Right cardiac atrium (tissue), 5 donors: ENCODE measurements at places on chromosomes 6 and 20. TPM values are rescaled to one million over a fixed set of nuclear protein-coding genes. Genes with fewer than 3 reads are reported as not detected.

The CD109 gene
- 18.4 TPM for total RNA-seq

DNA sequence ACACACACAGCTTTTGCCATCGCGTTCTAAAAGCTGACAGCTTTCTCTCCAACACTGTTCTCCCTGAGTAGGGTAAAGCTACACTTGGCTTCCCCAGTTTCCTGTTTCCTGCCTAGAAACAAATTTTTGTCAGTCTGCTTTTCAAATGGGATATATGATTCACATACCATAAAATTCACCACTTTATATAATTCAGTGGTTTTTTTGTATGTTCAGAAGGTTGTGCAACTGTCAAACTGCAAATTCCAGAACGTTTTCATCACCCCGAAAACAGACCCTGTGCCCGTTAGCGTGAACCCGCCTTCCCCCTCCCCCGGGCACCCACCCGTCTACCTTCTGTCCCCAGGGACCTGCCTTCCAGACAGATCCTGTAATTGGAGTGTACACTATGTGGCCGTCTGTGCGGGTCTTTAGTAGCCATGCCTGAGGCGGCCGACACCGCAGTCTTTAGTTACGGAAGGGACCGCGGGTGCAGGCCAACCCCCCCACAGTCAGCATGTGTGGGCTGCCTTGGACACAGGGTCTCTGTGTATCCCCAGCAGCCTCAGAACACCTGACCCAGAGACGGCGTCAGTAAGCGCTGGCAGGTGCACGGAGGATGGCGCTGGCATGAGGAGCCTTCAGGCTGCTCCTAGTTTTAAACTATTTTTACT lies 16.6 kb downstream of the HRH3 start:
- DNase-seq = no peak

DNA sequence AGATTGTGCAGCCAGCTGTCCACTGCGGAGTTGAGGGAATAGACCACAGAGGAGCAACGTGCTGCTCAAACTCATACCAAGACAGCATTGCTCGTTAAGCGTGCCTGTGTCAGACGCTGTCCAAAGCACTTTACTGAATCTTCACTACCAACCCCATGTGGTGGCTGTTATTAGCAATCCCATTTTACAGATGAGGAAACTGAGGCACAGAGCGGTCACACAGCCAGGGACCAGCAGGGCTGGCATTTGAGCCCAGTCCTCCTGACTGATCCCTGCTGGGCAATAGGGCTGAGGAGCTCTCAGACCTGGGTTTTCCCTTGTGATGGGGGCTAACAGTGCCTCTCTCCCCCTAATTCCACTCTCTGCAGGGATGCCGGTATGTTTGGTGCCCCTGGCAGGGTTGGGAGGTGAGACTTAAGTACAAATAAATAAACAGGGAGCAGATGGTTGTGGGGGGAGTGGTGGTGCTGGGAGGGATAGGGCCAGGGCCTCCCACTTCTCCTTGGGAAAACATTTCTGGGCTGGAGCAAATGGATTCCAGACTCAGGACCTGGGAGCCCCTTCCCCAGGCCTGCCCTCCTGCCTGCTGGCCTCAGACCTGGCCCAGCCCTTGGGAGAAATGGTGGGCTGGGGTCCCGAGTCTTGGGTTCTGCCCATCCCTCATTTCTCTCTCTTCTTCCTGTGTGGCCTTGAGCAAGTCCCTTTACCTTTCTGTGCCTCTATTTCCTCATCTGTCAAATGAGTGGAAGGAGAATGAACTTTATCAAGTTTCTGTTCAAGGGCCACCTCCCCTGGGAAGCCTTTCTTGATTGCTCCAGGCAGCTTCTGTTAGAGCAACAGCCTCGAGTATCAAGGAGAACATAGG lies 17.7 kb downstream of the SRXN1 start:
- DNase-seq = no peak

The FBXO5 gene
- total RNA-seq = 1.9 TPM

GRCh38 chr20:63641146-63641791 lies 12.0 kb downstream of the STMN3 start:
- no peak for DNase-seq

DNA sequence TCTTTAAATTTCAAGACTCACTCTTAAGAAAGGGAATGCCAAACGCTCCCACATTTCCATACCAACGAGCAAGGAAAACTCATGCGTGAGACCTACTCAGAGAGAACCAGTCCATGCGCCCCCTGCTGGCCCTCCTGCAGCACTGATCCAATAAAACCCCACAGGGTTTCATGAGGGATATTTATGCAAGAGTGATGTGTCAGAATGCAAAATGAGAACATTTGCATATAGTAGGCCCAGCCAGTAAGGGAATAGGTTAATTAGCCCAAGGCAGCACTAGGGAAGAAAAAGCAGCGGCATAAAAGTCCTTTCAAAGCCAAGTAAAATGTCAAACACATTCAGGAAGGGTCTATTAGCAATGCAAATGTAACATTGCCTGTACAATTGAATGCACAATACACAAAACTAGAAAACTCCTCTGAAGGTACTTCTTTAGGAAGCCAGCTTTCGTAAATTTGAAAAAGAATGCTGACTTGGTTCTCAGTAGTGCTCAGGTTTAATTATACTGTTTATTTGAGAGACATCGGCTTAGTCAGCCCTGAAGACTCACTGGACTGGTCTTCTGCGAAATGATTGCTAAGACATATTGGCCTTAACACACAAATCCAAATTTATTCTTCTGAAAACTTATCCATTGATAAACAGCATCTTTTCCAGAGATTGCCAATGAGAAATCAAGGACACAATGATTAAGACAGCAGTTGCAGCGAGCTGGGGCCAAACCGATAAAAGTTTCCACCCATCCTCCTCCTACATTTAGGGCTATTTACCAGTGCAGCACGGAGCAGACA lies 93.2 kb downstream of the GMPR start:
- DNase-seq = peak; percentile 70

GRCh38 chr6:6346427-6347023 lies 26.1 kb upstream of the F13A1 start:
- DNase-seq = no peak

DNA sequence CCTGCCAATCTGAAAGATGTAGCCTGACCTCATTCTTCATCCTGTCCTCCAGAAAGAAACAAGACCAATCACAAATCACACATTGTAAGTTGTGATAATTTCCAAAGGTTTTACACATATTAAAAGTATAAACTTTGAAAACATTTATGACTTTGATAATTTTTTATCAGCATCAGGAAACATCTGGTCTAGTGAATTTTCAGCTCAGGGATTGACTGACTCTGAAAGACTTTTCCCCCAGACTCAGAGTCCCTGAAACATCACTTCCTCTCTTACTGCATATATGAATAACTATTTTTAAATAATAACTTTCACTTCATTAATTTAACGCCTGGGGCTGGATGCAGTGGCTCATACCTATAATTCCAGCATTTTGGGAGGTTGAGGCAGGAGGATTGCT lies 48.5 kb upstream of the SSTR4 start:
- DNase-seq = no peak

- no peak for DNase-seq
Measured at GRCh38 chr6:164911873-164912580, 397.4 kb downstream of the C6orf118 start.

DNA sequence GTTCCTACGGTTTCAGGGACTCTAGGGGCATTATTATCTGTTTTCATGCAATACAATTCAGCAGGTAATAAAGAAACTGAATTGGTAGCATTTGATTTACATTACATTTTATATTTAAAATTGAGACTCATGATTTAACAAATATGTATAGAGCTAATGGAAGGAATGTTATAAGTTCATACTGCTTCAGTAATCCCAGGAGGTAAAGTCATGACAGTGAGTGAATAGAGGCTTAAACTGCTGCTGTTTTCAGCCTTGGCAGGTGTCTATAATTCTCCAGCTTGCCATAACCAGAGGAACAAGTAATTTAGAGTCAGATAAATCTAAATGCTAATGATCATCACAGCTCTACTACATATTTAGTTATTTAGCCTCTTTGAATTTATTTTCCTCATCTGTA lies 360.8 kb upstream of the MANEA start:
- DNase-seq = no peak

DNA sequence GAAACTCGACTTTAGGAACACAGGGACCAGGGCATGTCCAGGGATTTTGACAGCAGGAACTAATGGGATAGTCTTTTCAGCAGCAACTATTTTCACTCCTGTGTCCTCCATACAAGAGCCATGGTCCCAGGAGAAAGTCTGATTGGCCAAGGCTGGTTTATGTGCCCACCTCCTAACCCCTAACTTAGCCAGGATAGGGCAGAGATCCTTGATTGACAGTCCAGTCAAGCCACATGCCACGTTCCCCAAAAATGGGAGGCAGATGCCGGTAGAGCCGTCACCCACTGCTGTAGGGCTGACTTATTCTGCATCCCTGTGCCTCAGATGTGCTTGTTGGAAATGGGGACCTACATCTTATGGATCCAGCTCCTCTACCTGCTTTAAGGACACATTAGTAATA lies 22.3 kb downstream of the SLC2A10 start:
- no peak for DNase-seq

DNA sequence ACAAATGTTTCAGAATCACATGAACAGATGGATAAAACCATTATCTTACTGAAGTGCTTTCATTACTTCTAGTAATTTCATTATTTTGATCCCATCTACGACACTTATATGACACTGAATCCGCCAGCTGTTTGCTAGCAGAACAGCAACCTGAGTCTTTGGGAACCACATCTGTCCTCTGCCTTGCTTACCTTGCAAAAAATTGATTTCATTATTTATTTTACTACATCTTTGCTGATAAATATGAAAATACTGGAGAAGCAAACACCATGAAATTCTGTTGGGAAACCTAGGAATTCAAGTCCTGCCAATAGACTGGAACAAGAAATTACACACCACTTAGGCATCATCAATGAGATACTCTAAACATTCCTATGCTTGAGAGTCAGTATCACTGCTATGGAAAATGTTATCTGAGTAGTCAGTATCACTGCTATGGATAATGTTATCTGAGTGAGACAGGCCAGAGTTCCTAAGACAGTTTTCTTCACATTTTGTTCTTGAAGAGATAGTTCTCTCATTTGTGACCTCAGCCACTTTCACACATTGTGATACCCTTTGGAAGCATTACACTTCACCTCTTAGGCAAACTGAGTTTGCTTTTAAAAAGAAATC lies 91.9 kb downstream of the PDE10A start:
- DNase-seq = no peak

DNA sequence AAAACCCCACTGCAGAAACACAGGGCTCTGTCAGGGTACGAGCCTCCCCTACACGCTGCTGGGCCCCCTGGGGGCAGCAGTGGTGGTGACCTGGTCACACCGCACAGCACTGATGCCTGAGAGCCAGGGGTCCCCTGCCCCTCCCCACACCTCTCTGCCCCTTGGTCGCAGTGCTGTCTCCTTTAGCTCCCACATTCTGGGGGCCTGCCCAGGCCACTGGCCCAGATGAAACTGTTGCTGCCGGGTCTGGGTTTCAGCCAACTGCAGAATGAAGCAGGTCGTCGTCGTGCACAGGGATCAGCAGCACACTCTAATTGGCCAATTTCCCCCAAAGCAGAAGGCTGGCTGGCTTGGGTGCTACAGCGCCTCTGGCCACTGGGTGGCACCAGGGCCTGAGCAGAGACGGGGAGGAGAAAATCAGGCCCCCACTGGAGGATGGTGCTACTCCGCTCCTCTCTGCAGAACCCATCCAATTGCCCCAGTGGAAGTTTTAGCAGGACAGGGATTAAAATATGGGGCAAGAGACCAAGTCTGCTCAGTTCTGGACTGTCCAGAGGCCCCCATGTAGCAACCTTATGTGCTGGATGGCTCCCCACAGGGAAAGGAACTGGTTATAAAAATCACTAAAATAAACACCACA lies 26.1 kb downstream of the DIDO1 start:
- DNase-seq = peak; percentile 90

DNA sequence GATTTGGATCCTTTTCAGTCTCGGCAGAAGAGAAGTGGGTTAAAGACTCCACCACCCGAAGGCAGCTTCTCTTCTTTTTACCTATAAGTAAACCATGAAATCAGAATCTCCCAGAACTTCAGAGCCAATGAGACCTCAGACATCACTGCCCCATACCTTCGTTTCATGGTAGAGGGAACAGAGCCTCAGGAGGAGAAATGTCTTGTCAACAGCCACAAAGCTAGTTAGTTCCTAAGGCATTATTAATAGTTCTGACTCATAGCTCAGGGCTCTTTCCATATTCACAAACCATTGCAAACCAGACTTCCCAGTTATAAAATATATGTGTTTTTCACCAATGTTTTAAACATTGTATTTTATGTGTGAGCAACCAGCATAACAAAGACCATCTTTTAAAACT lies 118.7 kb upstream of the RIPOR2 start:
- DNase-seq = no peak

DNA sequence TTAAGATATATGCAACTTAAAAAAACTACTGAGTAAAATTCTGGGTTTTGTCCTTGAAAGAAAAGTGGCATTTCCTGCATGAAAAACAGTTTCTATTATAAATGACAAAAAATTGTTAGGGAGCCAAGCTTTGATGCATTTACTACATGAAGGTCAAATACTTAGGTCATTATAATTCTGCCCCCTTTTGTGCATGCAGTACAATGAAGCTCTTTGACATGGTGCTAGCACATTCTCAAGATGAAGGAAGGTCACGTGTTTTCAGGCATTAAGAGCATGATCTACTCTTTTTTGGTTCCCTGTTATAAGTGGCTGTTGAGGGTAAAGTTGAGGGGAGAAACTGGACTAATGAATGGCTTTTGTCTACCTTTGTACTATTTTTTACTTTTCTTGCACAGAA lies 72.7 kb downstream of the FOXO3 start:
- DNase-seq = no peak

The MYT1 gene
- 0.31 TPM for total RNA-seq

GRCh38 chr6:1103945-1104623 lies 207.8 kb upstream of the FOXQ1 start:
- no peak for DNase-seq

GRCh38 chr6:108942556-108943492 lies 94.6 kb downstream of the ARMC2 start:
- no peak for DNase-seq

- no peak for DNase-seq
Measured at GRCh38 chr6:4664911-4665310, 111.3 kb upstream of the CDYL start.

The IP6K3 gene
- total RNA-seq = 28.2 TPM

GRCh38 chr6:161374971-161375873 lies 101.4 kb upstream of the AGPAT4 start:
- DNase-seq = peak; percentile 92

- DNase-seq = no peak
Measured at GRCh38 chr6:46452312-46452917, 38.8 kb downstream of the RCAN2 start.

DNA sequence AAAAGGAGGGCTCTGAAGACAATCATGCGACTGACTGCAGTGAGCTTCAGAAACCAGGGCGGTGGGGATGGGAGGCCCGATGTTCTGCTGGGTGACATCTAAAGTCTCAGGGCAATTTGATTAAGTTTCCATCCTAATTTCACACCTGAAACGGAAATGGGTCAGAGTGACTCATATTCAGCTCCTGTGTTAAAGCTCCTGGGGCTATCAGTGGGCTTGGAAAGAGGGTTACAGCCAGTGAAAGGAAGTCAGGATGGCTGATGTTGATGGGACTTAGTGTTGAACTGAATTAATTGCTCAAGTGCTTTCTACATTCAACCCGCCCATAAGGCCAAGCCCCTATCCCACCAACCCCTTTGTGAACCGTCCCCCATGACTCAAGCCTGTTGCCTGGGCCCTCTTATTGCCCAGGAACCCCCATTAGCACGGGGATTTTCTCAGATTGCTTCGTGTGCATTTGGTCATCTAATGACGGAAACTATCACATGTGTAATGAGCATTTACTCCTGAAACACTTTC lies 47.1 kb upstream of the TBC1D7 start:
- DNase-seq = no peak

GRCh38 chr6:29758761-29759160 lies 35.5 kb downstream of the HLA-F start:
- no peak for DNase-seq

The EEF1A2 gene
- 852 TPM for total RNA-seq
